Activated naive CD4-positive, alpha-beta T cell (primary cell): ENCODE measurements at places on chromosomes 5 and 9.

GRCh38 chr9:123679330-123679987 lies 250.5 kb downstream of the DENND1A start:
- no peak for DNase-seq

- no peak for DNase-seq
Observed at GRCh38 chr9:133968966-133969617, 23.0 kb downstream of the VAV2 start.

GRCh38 chr5:18653216-18653752 lies 1019.0 kb downstream of the TAF11L14 start:
- DNase-seq = no peak

DNA sequence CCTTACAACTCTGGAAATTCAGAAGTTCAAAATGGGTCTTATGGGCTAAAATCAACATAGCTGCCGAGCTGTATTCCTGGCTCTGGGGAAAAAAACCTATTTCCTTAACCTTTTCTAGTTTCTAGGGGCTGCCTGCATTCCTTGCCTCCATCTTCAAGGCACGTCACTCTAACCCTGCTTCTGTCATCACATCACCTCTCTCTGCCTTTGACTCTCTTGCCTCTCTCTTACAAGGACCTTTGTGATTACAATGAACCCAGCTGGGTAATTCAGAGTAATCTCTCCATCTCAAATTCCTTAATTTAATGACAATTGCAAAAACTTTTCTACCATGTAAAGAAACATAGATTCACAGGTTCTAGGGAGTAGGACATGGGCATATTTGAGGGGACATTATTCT lies 103.1 kb upstream of the SMC2 start:
- no peak for DNase-seq

- DNase-seq = no peak
Observed at GRCh38 chr9:72753266-72753893, 199.5 kb downstream of the ALDH1A1 start.

DNA sequence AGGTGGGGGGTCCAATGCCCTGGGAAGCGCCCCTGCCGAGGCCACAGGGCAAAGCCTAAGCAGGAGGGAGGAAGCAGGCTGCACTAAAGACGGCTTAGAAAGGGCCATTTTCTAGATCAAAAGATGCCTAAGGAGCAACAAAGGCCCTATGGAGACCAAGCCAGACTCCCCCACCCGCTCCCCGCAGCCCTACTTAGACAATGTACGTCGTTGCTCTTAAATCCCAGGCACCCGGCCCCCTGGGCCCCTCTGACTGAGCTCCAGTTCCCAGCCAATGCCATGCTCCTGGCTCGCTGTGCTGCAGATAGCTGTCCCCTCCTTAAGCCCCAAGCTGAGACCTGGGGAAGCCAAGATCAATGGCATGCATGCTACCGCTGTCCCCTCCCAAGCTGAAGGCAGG lies 10.3 kb downstream of the IPPK start:
- DNase-seq = no peak

- no peak for DNase-seq
Observed at GRCh38 chr5:38672059-38672788, 115.8 kb upstream of the LIFR start.

DNA sequence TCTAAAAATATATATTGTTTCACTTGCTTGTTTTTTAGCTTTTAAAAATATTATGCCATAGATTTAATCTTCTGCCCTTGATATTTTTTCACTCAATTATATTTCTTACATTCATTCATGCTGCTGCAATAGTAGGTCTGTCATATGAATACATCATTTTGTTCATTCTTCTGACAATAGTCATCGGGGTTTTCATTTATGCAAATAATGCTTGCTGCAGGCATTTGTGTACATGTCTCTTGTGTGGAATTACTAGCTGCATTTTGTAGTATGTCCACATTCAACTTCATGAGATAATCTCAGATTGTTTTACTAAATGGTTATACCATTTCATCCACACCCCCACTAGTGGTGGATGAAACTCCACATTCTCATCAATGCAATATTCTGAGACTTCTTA lies 5.3 kb upstream of the PLPP1 start:
- DNase-seq = no peak

GRCh38 chr5:130115686-130116085 lies 211.4 kb downstream of the CHSY3 start:
- DNase-seq = no peak

GRCh38 chr5:124665625-124666024 lies 80.8 kb downstream of the ZNF608 start:
- DNase-seq = no peak

GRCh38 chr9:87812375-87813118 lies 70.1 kb upstream of the SPATA31E1 start:
- DNase-seq = no peak

DNA sequence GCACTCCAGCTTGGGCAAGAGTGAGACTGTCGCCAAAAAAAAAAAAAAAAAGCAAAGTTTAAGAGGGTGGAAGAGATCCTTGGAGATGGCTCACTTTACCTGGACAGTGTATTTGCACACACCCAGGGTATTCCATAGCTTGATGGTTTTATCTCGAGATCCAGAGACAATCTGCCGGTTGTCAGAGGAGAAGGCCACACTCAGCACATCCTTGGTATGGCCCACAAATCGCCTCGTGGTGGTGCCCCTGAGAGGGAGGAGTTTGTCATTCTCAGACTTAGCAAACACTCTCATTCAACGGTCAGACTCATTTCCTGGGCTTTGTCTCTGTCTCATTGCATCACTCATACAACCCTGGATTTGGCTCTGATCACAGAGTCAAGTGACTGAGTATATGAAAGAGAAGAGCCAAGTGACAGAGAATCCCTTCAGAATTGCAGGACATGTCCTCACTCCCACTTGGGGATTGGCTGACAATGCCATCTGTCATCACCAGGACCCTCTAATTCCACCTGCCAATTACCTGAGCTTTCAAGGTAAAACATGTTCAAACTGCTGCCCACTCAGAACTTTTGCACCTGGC lies 2.2 kb downstream of the RACK1 start:
- no peak for DNase-seq

GRCh38 chr5:30768056-30768690 lies 425.3 kb upstream of the CDH6 start:
- DNase-seq = no peak

- DNase-seq = no peak
Observed at GRCh38 chr9:17734674-17735073, 155.8 kb downstream of the SH3GL2 start.

DNA sequence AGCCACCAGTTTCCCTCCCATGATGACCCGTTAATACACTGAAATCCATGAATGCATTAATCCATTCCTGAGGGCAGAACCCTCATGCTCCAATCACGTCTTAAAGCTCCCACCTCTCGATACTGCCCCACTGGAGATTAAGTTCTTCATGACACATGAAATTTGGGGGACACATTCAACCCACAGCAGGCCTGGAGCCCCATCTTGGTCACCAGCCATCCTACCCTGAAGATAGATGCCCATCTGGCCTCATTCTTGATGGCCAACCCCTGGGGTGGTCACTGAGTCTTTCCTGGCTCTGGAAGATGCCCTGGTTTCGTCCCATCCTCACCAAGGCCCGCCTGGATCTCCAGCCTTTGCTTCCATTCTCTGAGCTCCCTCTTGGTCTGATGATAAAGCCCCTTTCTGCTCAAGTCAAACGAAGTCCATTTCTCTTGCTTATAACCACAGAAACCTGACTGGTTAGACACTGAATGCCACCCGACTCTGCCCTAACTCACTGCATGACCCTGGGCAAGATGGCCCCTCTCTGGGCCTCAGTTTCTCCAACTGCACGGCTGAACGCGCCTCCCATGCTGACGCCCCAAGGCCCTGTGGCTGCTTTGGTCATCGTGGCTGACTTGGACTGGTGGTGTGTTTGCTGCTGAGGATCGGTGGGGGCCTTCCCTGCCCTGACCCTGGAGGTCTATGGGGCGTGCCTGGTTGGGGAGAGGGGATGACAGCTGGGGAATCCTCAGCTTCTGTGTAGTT lies 138.4 kb upstream of the IER5L start:
- no peak for DNase-seq

DNA sequence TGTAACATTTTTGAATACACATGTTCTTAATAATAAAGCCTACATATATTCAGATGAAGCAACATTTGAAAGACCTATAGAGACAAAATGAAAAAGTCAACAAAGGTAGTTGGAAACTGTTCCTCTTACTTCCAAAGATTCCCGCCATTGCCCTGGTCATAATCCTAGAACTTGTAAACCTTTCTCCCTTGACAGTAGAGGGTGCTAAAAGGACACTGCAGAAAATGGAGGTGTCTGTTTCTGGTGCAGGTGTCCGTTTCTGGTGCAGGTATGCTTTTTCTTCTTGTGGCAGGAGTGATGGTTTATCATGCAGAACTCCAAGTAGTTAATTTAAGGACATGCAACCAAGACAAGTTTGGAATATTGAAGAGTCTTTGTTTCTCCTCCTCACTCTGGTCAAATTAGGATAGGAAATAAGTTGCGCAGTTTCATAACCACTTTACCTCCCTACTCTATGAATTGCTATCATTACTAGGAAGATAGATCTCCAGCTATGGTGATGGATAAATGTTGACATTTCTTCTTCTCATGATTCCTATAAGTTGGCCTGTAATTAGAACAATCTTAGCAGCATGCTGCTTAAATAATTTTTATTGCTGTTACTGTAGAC lies 56.0 kb upstream of the FAM174A start:
- DNase-seq = no peak

DNA sequence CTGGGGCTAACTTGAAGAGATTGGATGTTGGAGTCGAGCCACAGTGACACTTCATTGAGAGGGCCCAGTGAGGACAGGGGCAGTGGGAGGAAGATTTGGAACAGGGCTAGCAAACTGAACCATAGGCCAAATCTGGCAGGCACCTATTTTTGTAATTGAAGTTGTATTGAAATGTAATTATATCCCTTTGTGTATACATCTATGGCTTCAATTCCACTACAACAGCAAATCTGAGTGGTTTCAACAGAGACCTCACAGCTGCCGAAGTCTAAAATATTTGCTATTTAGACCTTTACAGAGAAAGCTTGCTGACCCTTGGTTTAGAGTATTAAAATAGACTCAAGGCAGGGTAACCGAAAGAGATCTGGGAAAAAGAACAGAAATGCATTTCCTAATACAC lies 4.7 kb upstream of the TNFSF8 start:
- DNase-seq = no peak

DNA sequence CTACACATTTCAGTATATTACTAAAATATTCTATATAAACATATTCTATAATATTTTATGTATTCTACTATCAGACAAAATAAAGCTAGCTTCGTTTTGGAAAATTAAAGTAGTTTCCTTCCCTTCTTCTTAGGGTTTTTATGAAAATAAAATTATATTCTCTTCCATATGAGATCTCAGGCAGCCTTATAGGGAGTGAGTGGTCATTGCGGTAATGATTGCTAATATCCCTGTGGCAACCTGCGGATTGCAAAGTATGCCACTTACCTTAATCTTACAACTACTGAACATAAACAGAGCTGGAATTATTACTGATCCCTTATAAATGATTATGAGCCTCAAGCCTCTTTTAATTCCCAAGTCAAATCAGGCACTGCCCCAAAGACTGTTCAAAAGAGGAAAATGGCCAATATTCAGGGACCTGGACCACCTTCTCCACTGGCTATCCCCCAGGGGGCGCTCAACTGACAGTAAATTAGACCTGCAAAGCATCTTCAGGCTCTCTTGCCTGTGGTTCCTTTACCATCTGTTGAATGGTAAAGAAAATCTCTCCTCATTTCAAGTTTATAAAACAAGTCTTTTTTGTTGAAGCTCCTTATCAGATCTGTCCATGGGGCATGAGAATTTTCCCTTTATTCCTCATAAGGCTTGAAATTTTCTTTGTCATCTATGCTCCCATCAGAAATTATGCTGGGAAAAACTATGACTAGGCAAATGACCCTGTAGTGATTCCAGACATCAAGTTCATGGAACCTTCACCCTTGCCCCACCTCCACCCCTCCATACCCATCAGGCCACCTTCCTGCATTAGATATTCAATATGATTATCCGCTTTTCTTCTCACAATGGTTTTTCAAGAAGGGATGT lies 163.9 kb downstream of the CEMIP2 start:
- DNase-seq = peak; percentile 52

DNA sequence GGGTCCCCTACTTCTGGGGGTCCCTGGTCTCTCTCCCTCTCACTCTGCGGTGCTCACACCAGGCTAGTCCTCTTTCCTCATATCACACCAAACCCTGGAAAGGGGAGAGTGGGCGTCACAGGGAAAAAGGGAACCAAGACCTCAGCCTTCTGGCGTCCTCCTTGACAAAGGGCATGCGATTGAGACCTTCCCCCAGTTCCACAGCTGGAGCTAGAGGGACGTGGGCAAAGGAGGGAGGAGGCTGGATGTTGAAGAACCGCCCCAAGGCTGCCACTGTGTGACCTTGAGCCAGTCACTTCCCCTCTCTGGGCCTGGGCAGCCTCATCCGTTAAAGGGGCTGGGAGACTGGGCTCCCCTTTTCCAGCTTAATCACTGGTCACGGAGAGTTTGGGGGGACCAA lies 18.5 kb upstream of the TOR2A start:
- no peak for DNase-seq

GRCh38 chr9:97243606-97244005 lies 63.9 kb upstream of the CCDC180 start:
- no peak for DNase-seq

- no peak for DNase-seq
Observed at GRCh38 chr5:57513785-57514184, 31.2 kb upstream of the ACTBL2 start.

DNA sequence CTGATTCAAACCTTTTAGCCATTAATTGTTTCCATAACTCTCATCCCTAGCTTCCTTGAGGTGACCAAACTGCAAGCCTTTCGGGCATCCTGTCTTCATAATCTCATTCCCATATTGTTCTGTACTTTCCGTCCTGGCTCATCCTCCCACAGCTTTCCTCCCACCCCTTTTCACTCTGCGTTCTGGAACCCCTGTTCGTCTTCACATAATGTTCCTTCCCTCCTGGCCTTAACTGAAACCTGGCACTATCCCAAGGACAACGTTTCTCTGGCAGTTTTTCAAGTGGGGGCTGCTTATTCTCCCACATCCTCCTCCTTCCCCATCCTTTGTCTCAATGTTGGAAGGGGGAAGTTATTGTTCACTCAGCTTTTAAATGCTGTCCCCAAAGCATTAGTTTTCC lies 1.5 kb downstream of the ZNF189 start:
- no peak for DNase-seq

- no peak for DNase-seq
Observed at GRCh38 chr9:91155746-91156376, 205.9 kb downstream of the AUH start.

DNA sequence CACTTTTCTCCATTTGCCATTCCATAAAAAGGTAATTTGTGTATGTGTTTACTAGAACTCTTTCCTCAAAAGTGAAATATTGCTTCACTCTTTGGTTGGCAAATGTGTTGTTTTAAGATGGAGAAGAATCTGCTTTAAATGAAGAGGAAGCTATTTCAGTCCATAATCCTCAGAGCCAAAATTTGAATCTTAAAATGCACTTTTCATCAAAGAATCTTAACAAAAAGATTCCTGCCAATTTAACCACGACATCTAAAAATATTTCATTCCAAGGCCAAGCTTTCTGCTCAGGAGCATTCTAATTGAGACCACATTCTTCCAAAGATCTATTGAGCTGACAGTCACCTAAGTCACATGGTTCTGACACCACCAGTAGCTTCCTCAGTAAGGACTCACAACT lies 7.5 kb downstream of the GABRB2 start:
- no peak for DNase-seq
